ENCODE measurements at places on chromosomes 1 and 21.

DNA sequence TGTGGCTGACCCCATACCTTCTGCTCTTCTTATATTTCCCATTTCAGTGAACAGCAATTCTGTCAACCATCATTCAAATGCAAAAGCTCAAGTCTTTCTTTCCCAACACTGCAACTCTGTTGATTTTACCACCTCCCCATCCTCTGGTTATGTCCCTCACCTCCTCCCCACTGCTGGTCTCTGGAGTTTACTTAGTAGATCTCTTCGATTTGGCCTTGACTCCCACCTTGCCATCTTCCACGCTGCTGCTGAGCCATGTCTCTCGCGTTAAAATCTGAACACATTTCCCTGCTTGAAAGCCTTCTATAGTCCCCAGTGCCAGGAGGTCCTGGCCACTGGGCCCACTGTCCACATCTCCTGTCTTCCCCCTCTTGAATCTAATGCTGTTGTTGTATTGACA is 125.5 kb downstream of the RUNX1 start:
- no peak for DNase-seq

DNA sequence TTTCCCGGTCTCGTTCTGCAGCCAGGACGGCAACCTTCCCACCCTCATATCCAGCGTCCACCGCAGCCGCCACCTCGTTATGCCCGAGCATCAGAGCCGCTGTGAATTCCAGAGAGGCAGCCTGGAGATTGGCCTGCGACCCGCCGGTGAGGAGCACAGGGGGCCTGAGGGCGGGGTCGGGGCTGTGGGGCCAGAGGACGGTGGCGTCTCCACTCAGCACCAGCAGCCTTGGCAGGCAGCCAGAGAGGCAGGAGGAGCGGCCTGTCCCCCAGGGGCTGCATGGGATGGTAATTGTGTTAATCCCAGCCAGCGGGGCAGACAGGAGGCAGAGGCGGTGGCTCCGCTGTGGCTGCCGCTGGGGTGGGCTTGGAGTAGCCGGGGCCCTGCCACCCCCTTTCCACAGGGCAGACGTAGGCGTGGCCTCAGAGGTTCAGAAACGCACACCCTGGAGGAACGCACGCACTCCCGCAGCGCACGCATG is 12.1 kb downstream of the SAMD11 start:
- no peak for DNase-seq

GRCh38 chr1:59482986-59483385 is 186.1 kb downstream of the FGGY start:
- no peak for DNase-seq

GRCh38 chr21:34593423-34593822 is 21.5 kb downstream of the RCAN1 start:
- no peak for DNase-seq

- no peak for DNase-seq
Measured at GRCh38 chr1:5830771-5831599, 161.2 kb downstream of the NPHP4 start.

DNA sequence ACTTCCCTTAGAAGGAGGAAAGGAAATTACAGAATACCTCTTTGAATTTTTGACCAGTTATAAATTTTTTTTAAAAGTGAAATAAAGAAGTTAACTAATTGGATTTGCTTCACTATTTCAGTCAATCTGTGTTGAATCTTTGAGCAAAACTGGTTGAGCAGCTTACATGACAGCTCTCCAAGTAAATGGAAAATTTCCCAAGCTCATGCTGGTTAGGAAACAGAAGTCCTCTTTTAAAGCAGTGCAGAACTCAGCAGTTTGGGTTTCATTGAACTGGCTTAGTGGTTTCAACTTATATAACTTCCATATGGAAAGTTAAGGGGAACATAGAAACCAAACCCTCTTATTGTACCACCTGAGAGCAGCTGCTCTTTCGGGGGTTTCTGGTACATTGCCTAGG is 250.5 kb downstream of the PDE4B start:
- DNase-seq, result no peak

DNA sequence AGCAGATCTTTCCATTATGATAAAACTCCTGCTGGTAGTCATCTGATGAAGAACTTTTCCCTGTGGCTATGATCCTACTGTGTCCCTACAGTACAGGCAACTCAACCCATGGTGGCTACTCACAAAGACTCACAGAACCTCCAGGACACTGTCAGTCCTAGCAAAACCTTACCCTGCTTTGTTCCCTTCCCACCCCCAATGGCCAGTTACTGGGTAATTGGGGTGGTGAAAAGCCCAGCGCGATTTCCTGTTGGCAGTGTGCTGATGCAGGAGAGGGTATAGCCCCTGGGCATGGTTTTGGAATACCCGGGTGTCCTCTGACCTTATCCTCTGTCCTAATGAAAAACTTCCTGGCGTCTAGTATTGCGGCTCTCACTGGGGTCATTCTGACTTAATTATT is 533 bp upstream of the RGL1 start:
- DNase-seq, result no peak

- no peak for DNase-seq
Measured at GRCh38 chr21:45930792-45931191, 50.8 kb upstream of the COL6A1 start.

DNA sequence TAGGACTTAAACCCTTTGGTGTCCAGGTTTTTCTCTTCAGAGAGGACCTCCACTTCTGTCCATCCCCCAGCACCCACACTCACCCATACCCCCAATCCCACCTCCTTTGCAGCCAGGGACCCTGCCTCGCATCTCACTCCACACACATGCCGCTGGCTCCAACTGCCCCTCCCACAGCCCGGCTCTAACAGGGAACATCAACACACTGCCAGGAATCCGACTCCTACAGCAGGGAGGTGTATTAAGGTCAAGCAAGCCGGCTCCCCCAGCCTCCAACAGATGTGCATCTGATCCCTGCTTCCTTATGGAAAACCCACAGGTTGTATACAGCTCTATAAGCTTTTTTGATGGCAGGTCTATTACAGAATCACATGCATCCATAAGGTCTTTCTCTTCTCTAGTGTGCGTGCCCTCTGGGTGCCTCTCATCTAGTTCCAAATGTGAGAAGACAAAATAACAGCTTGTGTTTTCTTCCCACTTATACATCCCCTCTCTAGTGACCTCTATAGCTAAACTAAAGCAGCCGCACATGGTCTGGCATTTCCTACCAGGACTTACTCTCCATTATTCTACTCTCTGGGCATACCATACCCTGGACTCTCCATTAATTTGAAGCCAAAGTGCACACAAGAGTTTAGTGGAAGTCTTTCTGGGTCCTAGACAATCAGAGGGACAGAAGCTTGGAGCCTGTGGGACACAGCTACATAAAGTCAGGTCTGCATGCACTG is 16.3 kb downstream of the PIK3C2B start:
- no peak for DNase-seq

DNA sequence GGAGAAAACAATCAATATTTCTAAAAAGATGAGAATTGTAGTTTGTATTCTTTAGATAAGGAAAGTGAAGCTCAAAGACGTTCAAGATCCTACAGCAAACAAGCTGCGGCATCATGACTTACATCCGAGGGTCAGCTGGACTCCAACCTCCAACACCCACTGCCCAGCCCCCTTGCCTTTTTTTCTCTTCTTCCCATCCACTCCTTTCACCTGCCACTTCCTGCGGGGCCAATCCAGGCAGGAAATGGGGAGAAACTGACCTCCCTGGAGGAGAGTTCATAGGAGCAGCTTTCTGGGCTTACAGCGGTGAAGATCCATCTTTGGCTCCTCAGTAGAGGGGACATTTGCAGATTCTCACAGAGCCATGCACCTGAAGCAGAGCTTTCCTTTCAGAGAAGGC is 361.5 kb downstream of the PTPRU start:
- DNase-seq, result no peak

DNA sequence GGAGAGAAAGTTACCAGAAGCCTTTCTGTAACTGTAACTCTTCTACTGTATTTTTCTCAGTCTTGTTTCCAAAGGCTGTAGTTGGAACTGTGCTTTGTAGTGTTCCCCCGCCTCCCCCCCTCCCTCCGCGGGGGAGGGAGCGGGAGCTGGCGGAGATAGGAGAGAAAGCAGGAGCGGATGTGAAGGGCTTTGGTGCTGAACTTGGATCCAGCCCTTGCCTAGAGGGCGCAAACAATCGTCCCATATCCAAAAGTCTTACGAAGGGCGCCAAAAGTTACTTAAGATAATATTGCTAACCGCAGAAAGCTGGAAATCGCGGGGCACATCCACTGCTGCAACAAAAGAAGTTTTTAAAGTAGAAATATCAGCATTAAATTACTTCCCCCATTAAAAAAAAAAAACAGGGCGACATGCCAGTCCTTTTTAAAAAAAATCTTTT is 2.4 kb upstream of the NFIA start:
- DNase-seq, result no peak

DNA sequence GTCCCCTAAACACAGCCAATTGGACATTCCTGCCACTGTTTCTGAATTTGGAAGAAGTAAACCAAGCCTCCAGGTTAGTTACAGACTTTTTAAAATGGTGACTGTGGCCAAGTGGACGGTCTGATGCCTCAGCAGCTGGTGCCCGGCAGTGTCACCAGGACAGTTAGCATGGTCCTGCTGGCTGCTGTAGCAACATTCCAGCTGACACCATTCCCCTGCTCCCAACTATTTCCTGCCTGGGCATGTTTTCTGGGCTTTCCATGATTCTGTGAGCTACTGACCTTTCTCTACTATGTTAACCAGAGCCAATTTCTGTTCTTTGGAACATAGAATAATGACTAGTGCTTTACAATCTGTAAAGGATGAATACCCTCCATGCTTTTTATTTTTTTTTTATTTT is 95.0 kb downstream of the TLR5 start:
- no peak for DNase-seq

DNA sequence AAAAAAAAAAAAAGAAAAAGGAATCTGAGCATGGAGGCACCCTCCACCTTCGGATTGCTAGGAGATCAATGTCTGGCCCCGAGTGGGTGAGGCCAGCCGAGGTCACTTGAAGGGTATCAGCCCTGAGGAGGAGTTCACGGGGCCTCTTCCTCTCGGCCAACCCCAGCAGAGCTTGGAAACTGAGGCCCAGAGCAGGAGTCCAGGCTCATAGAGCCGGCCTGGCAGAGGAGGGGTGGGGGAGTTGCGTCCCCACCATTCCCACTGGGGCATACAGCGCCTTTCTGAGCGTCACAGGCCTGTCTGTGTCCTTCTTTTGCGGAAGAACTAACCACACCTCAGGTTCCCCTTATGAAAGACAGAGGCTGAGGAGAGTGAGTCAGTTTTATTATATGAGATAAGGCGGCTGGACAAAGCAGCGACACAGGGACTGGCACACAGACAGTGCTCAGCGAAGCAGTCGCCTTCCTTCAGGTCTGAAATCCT is 17.1 kb upstream of the EPHA2 start:
- no peak for DNase-seq

DNA sequence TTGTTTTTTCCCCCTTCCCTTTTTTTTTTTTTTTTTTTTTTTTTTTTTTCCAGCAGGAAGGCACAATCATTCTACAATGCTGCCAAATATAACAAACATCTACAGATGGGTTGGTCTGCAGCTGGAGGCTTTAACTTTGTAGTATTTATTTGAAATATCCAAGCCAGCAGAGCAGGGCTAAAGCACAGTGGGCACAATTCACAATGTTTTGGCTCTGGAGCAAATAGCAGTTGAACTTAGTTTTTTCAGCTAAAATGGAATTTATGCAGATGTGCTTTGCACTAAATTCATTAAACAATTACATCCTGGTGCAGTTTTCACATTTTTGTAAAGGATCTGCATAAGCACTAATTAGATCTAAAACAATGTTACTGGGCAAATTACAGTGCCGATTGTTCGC is 39.8 kb upstream of the ZBTB18 start:
- no peak for DNase-seq

DNA sequence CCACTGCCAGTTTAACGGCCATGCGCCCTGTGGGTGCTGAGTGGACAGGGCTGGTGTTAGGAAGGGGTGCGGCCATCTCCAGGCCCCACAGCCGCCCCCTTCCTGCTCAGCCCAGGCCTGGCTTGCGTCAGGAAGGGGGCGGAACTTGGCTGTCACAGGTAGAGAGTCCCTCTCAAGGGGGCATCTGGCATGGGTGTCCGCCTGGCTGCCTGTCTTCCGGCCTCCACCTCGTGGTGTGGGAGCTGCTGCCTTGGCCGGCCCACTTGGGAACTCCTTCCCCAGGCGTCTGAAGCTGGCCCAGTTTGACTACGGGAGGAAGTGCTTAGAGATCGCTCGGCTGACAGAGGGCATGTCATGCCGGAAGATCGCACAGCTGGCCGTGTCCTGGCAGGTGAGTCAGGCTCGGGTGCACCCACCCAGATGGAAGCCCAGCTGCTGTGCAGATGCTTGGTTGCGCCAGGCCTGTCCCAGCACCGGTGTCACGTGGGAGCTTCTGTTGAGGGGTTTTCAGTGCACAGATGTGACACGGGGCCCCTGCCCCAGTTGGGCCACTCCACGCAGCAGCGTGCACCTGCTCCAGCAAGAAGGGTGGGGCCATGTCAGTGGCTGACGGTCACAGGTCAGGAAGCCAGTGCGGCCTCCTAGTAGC is 9.1 kb upstream of the ATAD3B start:
- DNase-seq, result no peak

DNA sequence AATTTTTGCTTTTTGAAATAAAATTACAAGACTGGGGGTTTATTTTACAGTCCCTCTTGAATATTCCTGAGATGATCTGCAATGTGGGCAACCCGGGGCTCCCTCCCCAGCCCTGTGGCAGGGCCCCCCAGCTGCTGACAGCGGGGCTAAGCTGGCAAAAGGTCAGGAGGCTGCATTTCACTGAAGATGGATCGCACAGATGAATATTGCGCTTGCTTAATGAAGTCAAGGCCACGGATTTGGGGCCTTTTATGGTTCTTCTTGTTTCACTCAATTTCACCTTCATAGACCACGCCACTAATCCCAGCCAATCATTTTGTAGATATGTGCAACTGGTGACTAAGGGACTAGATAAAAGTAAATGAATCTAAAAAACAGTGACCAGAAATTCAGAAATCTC is 50.8 kb upstream of the SLC22A15 start:
- no peak for DNase-seq

GRCh38 chr1:86478416-86479156 is 9.9 kb downstream of the CLCA1 start:
- DNase-seq, result no peak

GRCh38 chr1:235054936-235055335 is 73.7 kb downstream of the TOMM20 start:
- no peak for DNase-seq

- no peak for DNase-seq
Measured at GRCh38 chr1:77057994-77058585, 161.1 kb downstream of the PIGK start.

DNA sequence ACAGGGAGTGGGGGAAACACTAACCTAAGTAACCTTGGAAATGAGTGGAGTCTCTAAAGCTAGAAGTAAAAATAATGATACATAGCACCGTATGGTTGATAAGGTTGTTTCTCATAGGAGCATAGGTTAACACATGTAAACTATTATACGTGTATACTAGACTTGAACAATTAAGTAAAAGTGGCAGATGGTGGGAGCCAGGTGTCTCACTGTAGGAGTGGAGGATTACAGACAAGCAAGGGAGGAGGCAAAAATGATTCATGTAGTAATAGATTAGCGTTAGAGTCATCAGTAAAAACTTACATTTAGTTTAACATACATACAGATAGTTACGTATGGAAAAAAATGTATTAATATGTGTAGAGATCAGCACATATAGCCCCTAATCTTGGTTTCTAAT is 138.4 kb upstream of the DSCAM start:
- no peak for DNase-seq

GRCh38 chr1:175245324-175245723 is 52.7 kb upstream of the KIAA0040 start:
- no peak for DNase-seq
